Stimulated activated CD8-positive, alpha-beta memory T cell treated with anti-CD3 and anti-CD28 coated beads, Interleukin-15, amount 100 ng/mL, for 1 hour (primary cell): ENCODE measurements at places on chromosomes 12 and 14.

DNA sequence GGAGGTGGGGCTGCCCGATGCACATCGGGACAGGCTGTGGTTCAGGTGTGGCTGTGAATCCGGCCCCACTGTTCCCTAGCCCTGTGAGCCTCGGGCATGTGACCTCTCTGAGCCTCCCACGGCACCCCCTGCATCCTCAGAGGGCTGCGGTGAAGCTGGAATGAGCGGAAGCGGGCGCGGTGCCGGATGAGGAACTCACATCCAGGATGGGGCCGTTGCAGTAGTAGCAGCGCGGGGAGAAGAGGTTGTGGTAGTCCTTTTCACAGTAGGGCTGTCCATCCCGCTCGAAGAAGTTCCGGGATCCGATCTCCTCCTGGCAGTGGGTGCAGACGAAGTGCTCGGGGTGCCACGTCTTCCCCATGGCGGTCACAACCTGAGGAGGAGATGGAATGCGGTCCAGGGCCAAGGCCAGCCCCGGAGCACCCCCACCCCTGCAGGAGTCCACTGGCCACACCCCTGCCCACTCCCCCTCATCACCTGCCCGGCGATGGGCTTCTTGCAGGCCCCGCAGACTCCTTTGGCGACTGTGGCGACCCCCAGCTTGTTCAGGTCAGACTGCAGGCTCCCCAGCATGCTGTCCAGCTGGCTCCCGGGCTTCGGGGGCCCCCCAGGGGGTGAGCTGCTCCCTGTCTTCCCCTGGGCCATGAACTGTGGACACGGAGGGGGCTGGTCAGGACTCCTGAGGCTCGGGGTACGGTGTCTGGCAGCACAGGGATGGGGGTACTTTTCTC, 13.9 kb upstream of the RPLP0 start:
- DNase-seq = no peak

DNA sequence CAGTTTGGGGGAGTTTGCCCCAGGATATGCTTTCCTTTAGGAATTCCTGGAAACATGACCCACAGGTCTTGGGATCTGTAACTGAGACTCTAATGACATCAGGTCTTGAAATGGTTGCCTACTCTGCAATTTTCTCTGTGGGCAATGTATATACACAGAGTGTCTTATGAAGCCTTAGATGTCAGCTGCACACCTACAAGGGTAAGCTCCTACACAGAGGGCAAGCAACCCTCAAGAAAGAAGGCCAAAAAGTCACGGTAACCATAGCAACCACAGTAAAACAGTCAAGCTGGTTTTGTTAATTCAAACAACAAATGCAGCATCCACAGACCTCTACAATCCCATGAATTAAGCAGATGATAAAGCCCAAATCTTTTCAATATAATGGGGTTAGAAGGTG, 293.0 kb downstream of the SSPN start:
- DNase-seq = no peak

DNA sequence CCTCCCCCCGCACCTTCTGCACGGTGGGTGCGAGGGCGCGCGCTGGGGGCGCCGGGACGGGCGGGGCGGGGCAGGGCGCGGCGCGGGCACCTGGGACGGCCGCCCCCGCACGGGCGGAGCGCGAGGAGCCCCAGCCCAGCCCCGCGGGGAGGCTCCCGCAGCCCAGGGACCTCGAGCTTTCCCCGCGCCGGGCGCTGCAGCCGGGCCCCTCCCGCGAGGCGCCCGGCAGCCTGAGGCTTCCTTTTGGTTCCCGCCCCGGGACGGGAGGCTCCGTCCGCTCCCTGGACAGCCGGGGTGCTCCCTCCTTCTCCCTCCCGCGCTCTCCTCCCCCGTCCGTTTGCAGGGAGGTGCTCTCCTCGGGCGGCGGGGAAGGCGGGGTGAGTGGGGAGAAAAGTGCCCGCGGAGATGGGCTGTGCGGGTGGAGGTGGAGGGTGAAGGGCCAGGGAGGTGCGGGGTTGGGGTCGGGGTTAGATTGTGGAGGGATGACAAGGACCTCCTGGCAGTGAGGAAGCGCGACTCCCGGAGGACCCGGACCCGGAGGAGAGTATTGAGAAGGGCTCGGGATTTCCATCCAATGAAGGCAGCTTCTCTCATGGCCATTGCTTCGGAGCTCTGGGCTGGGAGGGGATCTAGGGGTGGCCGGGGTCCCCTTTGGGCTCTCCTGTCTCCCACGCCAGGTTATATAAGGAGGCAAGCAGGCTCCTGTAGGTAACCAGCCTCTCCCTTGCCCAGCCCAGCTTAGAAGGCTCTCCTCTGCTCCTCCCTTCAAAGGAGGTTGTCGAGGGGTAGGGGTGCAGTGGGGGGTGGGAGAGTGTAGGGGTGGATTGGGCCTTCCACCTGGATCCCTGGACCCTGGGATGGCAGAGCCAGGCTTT, 645 bp downstream of the JDP2 start:
- DNase-seq = no peak

GRCh38 chr12:50221228-50222008, 54.2 kb upstream of the CERS5 start:
- no peak for DNase-seq

GRCh38 chr12:122265476-122265875, 818 bp downstream of the VPS33A start:
- no peak for DNase-seq

DNA sequence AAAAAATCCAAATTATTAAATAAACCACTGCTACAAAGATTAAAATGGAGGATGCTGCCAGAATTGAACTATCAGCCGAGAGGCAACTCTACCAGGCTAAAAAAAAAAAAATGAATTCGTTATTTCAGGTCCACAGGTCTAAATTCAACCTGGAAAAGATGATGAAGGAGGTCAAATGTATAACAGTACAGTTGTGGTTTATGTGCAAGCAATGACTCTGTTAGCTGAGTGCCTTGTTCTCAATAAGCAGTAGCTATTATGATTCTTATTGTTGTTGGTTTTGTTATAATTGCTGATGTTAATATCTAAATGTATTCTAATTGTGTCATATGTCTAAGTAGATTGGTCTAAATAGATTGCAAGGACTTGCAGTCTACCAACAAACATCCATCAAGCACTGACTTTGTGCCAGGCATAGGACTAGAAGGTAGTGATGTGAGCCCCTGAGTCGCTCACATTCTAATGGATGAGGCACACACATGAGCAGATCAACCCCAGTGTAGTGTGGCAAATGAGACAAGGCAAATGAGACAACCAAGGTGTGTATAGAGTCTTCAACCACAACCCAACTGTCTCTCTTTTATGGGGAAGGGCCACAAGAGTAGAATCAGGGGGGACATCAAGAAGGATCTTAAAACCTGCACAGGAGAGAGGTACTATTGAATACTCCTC, 77.0 kb upstream of the PLEKHG7 start:
- no peak for DNase-seq

GRCh38 chr12:97556302-97556779, 93.7 kb downstream of the RMST start:
- DNase-seq = no peak

DNA sequence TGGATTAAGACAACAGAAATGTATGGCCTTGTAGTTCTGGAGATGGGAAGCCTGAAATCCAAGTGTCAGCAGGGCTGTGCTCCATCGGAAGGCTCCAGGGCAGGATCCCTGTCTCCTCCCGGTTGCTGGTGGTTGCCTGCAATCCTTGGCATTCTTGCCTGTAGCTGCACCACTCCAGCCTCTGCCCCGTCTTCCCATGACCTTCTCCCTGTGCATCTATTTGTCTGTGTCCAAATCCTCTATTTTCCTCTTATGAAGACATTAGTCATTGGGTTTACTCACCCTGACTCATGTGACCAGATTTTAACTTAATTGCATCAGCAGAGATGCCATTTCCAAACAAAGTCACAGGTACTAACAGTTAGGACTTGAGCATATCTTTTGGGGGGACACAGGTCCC, 15.1 kb downstream of the TUNAR start:
- no peak for DNase-seq

DNA sequence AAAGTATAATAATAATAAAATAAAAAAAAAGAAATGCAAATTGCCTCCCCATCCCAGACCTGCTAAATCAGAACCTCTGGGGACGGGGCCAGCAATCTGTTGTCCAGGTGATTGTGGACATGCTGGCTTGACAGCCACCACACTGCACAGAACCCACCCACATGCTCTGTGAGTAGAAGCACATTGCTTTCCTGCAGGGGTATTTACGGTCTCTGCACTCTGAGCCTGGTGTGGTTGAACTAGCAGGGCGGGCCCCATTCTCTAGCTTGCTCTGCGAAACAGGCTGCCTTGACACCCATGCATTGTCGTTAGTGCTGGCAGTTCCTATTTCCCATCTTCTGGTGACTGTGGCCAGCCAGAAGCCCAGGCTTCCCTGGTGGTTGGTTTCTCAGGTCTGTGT, 24.5 kb downstream of the PRMT8 start:
- no peak for DNase-seq

DNA sequence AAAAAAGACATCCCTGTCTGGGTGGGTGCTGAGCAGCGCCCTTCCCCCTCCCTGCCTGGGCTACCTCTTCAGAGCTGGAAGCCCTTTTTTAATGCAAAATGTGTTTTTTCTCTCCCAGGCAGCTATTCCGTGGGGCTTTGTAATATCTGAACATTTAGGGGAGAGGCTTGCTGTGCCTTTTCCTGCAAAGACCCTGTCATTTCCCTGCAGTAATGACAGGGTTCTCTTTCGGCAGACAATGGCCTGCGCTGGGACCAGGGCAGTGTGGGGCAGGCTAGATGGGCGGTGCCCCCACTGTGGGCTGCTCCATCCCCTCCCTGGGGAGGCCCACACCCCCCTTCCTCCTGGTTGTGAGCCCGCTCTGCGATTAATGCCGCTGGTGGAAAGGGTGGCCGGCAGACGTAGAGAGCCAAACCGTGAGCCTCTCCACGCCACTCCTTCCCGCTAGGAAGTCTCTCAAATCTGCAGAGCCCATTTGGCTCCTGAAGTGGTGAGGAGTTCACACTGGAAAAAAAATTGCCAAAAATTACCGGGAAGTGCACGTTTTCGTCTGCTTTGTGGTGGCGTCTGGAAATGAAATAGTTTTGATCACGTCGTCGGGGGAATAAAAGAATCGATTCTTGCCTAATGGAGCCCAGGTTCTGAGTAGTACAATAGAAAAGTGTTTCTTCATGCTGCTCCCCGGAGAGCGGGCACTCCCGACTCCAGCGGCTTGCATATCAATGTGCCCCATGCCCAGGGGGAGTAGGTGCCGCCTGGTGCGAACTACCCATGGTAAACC, 31.5 kb downstream of the KIF26A start:
- DNase-seq = no peak

DNA sequence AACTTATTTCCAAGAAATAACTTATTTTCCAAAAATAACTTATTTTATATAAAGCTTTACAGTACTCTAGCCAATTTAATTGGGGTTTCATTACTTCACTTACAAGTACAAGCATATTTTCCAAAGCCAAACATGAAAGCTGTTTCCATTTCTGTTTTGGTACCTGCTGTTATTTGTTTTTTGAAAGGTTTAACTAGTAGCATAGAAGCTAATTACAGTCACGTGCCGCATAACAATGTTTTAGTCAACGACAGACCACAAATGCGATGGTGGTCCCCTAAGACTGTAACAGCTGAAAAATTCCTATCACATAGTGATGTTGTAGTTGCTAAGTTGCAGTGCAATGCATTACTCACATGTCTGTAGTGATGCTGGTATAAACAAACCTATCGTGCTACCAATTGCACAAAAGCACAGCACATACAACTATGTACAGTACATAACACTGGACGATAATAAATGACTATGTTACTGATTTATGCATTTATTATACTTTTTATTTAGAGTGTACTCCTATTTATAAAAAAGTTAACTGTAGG, 21.7 kb downstream of the PTPN21 start:
- DNase-seq = no peak

GRCh38 chr12:130968611-130969010, 14.9 kb downstream of the ADGRD1 start:
- no peak for DNase-seq

- DNase-seq = no peak
Measured at GRCh38 chr12:126163984-126164383, 1098.7 kb downstream of the AACS start.

- DNase-seq = no peak
Measured at GRCh38 chr12:127358888-127359287, 908.1 kb upstream of the TMEM132C start.

DNA sequence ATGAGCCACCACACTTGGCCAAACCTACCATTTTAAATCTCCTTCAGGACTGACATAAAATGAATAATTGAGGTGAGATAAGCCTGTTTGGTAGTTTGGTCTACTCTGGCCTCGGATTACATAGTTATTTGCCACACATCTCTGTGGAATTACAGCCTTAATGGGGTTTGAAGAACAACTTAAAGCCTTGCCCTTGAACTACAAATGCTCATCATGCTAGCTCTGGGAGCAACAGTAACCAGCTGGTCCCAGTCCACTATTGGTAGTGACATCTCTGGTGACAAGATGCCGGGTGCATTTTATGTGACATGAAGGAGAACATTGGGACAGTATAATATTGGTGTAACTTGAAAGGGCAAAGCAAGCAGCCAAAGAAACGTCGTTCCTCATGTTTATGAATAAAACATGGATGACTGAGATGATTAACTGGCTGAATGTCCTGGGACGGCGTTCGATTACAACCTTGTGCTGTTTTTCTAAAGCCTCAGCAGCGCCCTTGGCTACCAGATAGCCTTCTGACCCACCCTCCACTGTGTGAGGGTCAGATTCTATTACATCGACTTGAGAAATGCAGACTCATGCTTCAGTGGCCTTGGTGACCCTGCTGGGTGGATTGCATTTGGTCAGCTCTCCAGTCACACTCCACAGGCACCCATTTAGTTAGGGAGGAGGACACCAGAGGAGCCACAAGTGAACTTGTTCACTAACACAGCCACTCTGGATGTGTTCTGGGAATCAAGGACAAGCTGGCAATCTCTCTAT, 41.5 kb downstream of the BEST3 start:
- DNase-seq = no peak

GRCh38 chr14:68283378-68284123, 464.0 kb downstream of the RAD51B start:
- DNase-seq = no peak

- DNase-seq = peak; percentile 82
Measured at GRCh38 chr12:132904718-132905328, 17.4 kb upstream of the CHFR start.

- DNase-seq = no peak
Measured at GRCh38 chr14:47300796-47301195, 374.6 kb downstream of the MDGA2 start.

DNA sequence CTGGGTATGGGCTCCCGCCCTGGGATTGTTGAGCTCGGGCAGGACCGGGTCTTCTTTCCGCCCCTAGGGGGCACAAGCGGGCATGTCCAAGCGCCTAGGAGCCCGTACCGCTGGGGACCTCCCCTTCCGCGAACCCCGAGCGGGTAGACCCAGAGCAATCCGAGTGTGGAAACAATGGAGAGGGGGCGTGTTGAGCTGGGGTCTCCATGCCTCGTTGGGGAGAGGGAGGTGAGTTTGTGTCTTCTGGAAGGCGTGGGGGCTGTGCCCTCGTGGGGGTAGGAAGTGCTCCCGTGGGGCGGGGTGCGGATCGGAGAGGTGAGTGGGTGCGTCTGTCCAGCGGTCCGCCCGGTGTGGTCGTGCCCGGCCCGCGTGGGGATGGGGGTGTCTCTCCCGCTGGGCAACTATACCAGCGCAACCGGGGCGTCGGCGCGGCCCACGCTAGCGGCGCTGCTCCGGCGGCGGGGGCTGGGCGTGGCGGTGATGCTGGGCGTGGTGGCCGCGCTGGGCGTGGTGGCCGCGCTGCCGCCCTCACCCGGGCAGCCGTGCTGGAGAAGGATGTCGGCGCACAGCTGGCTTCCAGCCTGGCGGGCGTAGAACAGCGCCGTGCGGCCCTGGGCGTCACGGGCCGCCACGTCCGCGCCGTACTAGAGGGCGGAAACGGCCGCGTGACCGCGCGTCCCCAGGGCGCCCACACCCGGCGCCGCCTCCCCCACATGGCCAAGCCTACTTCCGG, 12.2 kb downstream of the AGAP2 start:
- no peak for DNase-seq

GRCh38 chr12:4148418-4149056, 125.0 kb upstream of the CCND2 start:
- DNase-seq = no peak
